Activated CD8-positive, alpha-beta memory T cell treated with anti-CD3 and anti-CD28 coated beads for 1 hour (primary cell): ENCODE measurements at places on chromosomes 13 and 19.

GRCh38 chr19:1475751-1476437, 3.1 kb downstream of the C19orf25 start:
- no peak for DNase-seq

- DNase-seq: no peak
Observed at GRCh38 chr13:40275636-40276035, 390.8 kb downstream of the FOXO1 start.

DNA sequence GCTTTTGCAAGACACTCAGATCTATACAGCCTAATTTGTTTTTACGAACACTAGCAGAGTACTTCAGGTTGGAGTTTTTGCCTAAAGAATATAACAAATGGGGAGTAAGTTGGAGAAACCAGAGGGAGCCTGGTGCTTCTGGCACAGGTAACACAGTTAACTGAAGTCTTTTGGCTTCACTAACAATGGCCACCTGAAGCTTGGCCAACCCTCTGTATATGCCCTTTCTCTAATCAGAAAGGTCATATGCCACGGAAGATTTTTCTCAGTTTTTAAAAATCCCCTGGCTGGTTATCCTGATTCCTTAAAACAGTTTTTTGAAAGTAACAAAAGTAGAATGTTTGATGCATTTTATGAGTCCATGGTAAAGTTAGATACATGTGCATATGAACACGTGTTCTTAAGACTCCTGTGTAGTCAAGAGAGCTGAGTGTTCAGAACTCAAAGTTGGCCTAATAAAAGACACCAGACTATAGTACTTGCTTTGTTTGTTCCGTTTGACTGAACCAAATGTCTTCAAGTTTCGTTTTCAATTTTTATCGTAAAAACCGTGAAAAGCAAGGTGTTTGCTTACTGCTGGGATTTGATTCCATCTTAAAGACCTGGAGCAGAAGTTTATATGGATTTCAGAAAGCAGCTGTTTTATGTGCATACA, 137.5 kb downstream of the KCNRG start:
- no peak for DNase-seq

GRCh38 chr13:111973605-111974340, 93.2 kb upstream of the SOX1 start:
- DNase-seq: no peak

GRCh38 chr19:13398780-13399726, 107.2 kb downstream of the CACNA1A start:
- DNase-seq: no peak

GRCh38 chr13:84845907-84846619, 953.2 kb downstream of the SLITRK6 start:
- no peak for DNase-seq

DNA sequence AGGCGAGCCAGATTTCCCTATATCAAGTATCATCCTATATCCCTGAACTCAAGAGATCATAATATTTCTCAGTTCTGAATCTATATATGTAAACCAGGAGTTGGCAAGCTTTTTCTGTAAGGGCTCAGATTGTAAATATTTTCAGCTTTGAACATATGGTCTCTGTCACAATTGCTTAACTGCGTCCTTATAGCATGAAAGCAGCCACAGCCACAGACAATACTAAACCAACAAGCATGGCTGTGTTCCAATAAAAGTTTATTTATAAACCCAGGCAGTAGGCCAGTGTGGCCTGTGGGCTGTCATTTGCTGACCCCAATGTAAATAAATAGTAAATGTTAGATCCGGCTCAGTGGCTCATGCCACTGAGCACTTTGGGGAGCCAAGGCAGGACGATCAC, 12.2 kb upstream of the MYH14 start:
- DNase-seq: no peak

DNA sequence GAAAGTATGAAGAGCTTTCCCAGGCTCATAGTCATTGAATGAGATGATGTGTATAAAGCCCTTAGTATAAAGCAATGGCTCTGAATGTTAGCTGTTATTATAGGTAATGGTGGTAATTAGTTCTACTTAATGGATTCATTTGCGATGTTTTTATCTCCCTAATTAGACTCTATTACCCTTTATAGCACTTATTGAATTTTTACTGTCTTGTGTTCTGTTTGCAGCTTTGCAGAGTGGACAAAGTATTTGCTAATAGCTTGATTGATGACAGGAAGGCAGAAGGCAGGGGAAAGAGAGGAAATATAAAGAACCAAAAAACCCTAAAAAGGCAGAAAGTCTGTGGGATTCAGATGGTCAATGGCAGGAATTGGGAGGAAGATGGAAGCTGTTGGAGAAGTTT, 524.4 kb upstream of the SPRY2 start:
- no peak for DNase-seq

- no peak for DNase-seq
Observed at GRCh38 chr13:109162248-109163036, 533.0 kb downstream of the MYO16 start.

- DNase-seq: no peak
Observed at GRCh38 chr13:107834281-107834680, 381.1 kb downstream of the LIG4 start.

GRCh38 chr13:35648201-35648600, 171.7 kb upstream of the MAB21L1 start:
- no peak for DNase-seq
